Vein endothelial cell (primary cell): ENCODE measurements at places on chromosomes 1 and 21. TPM values are rescaled to one million over a fixed set of nuclear protein-coding genes. Genes with fewer than 3 reads are reported as not detected.

The TMEM52 gene
- 0.48 and 0.65 TPM in 2 replicates for total RNA-seq

The LDLRAD2 gene
- total RNA-seq: not detected in 2 replicates

The SSBP3 gene
- total RNA-seq: 22.6 and 23.5 TPM in 2 replicates

The C1orf116 gene
- not detected in 2 replicates for total RNA-seq
